ENCODE measurements at places on chromosomes 5 and 9. TPM values are rescaled to one million over a fixed set of nuclear protein-coding genes. Genes with fewer than 3 reads are reported as not detected.

BRINP1 gene
- not detected for total RNA-seq

DNA sequence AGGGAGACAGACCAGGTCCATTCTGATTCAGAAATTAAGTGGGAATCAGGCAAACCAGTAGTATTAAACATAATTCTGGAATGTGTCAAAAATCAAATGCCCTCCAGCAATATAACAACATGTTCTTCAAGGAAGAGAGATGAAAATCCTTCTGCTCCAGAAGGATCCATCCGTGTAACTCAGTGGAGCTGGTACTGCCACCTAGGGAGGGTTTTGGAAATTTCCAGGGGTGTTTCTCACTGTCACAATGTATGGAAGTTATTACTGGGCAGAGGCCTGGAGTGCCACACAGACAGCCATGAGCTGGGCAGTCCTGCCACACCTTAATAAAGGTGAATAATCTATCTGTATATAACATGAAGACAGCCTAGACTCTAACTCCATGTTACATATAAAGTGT, 87.5 kb downstream of the TTLL11 start:
- peak; percentile 45 for DNase-seq

GRCh38 chr9:89178830-89179539, 367 bp upstream of the SHC3 start:
- no peak for DNase-seq

- no peak for DNase-seq
Observed at GRCh38 chr5:51383131-51384121, at the start of gene ISL1. TSS of gene ISL1 (plus strand) at chr5:51383448. CDS start at chr5:51383672, 224 bp downstream.

- no peak for DNase-seq
Observed at GRCh38 chr9:27618066-27618465, 44.8 kb upstream of the C9orf72 start.

DNA sequence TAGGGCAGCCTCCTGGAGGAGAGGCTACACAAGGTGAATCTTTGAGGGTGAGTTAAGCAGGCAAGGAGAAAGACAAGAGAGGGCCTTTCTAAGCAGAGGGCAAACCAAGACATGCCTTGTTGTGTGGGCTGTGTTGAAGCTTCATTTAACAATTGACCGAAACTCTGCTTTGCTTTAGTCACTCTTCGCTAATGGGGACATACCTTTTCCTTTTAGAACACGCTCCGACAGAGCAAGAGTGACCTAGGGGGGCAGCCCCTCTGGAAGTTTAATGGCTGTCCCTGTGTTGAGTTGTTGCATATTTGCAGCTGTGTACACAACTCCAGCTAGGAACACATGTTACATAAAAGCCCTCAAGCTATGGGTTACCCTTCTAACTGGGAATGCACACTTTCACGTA, 218.1 kb upstream of the WWC1 start:
- DNase-seq, result no peak

GRCh38 chr5:3091040-3091774, 339.7 kb upstream of the IRX2 start:
- DNase-seq, result no peak

MEIKIN gene
- total RNA-seq, result not detected

GPR151 gene
- total RNA-seq, result not detected

All from A172 (cell line).